ENCODE measurements at places on chromosomes 6 and 20.

- no peak for DNase-seq
These were observed 113.6 kb upstream of the SLC22A16 start for GRCh38 chr6:110589865-110590513.

GRCh38 chr6:90195094-90195829 is 101.4 kb downstream of the BACH2 start:
- no peak for DNase-seq

- DNase-seq = no peak
These were observed 141.2 kb downstream of the RALGAPA2 start for GRCh38 chr20:20571068-20571780.

GRCh38 chr20:62359491-62360121 is 7.5 kb downstream of the LAMA5 start:
- DNase-seq = no peak

- DNase-seq = no peak
These were observed 32.6 kb downstream of the BMP6 start for GRCh38 chr6:7758456-7758855.

DNA sequence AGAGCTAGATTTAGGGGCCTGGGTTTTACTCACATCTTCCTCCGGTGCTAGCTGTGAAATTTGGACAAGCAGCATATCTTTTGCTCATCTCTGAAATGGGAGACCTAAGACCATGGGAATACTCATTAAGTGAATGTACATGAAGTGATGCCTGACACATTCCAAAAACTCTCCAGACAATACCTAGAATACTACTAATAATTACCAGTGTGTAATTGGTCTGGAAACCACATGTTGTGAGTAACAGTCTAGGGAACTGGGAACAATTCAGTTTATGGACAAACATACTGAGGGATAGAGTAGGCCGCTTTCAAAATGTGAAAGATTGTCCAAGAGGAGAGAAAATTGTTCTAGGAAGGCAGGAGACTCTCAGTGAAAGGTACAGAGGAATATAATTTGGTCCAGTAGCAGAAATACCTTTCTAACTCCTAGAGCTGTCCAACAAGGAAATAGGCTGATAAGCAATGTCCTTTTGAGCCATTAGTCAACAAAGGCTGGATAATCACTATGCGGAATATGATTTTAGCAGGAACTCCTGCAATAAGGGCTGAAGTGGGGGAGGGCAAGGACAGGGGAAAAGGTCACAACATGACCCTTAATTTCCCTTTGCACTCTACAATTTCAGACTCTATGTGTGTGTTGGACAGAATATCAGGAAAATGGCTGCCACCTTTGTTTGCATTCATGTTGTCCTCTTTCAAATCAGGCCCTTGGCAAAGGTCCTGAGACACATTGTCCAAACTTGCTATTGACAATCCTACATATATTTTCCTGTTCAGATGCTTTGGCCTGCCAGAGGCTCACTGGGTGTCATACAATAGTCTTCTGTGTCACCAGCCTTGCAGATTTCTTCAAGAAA is 315.4 kb downstream of the PLCB1 start:
- DNase-seq = no peak

- DNase-seq = no peak
These were observed 32.0 kb upstream of the CD93 start for GRCh38 chr20:23118144-23118543.

DNA sequence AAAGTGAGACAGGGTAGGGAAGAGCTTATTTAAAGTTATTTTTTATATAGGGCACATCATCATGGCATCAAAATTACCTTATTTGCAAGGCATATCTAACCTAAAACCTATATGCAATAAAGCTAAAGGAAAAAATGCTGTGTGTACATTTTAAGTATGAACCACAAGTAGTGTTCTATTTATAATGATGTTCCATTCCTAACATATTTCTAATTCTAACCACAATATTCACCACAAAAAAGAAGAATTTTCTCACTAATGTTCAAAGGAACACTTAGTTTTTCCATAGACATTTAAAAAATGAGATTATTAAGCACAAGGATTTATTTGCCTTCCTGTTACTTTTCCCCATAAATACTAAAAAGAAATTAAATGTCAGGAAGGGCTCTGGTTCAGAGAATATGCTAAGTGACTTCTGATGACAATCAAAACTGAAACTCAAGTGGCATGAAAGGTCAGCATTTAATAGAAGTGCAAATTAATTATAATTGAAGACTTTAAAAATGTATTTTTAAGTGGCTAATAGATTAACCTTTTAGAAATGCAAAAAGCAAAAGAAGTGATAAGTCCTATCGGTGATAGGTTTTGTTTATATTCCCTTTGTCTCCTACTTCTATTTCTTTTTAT is 25.1 kb downstream of the GPR63 start:
- no peak for DNase-seq

DNA sequence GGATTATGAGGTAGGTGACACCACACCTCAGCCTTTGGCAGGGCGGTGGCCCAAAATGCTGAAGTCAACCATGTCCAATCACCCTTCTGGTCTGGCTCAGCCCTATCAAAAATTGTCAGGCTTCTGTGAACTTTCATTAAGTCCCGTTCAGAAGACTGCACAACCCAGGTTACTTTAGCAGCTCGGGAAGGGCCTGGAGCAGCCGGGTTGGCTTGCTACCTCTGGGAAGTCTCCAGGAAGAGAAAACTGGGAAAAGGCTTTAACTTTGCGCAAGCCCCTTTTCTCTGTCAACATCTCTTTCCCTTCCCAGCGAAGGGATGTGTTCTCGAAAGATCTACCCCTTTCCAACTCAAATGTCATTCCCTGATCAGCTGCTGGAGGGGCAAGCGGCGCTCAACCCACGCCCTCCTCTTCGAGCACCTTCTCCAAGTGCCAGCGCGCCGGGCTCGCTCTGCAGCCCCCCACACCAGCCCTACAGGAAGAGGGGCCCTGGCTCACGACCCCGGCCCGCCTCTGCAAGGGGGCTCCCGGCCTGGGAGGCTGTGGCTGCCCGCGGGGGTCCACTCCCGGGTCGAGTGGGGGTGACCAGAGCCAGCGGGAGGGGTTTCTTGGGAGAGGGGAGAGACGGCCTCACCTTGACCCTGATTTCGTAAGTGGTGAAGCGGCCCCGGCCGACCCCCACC is 573 bp downstream of the SNX3 start:
- no peak for DNase-seq

DNA sequence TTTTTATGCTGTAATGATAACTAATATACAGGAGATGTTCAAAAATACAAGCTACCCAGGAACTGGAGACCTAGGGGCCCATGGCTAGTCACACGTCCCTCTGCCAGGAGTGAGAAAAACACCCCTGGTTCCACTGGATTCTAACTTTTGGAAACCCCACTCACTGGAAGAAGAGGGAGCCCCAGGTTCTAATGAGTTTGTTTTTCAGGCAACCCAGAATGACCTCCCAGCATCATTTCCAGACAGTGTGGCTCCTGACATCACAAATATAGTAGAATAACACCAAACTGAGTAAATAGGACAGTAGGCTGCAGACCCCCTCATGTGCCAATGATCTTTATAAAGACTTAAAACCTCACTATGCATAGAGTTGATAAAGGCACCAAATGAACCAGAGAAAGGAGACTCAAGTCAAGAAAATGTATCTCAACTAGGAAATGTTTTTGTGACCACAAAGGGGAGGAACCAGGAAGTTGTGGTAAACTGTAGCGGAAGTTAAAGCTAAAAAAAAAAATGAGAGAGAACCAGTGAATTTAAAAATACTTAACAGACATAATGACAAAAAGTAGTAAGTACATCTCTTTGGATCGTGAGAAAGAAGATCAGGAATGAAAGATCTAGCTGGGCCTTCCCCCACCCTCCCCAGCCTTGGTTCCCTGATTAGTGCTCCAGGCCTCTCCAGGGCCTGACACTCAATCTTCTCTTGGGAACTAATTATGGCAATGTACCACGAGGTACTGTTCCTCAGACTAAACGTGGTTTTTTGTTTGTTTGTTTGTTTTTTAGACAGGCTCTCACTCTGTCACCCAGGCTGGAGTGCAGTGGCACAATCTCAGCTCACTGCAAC is 19.8 kb downstream of the HLA-E start:
- no peak for DNase-seq

GRCh38 chr20:51442602-51443001 is 99.9 kb downstream of the NFATC2 start:
- no peak for DNase-seq

- DNase-seq = peak; percentile 40
These were observed 96.8 kb upstream of the NFATC2 start for GRCh38 chr20:51639206-51639832.

DNA sequence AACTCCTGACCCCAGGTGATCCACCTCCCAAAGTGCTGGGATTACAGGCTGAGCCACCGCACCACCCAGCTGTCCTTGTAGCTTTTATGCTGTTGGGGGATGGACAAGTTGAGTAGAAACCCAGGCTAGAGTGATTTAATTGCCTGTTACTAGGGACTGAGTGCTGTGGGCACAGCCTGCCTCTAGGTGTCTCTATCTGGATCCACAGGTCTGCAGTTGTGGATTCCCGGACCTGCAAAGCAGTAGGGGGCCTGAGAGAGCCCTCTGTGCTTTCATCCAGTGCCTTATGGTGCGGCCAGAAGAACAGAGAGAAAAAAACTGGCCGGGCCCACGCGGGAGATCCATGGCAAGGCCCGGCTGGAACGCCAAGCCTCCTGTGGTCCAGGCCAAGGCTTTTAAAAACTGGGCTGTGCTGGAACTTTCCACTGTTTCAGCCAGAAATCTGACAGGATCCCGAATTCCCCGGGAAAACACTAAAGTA is 5.2 kb downstream of the SIRPA start:
- no peak for DNase-seq

GRCh38 chr6:2863901-2864300 is 22.2 kb upstream of the SERPINB1 start:
- no peak for DNase-seq

DNA sequence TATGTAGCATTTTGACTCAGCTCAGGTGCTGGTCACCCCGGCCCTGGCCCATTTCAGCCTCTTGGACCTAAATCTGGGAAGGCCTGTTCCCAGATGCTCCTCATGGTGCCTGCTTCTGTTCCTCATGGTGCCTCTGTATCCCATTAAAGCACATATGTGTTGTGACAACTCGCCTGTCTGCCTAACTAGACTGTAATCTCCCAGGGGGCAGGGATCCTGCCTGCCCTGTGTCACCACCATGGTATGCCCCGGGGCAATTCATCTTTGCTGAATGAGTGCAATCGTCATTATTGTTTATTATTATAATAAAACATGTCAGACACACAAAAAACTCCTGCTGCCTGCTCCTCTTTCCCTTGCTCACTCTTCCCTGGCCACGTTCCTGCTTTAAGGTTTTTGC is 62.0 kb downstream of the ZFP64 start:
- no peak for DNase-seq

DNA sequence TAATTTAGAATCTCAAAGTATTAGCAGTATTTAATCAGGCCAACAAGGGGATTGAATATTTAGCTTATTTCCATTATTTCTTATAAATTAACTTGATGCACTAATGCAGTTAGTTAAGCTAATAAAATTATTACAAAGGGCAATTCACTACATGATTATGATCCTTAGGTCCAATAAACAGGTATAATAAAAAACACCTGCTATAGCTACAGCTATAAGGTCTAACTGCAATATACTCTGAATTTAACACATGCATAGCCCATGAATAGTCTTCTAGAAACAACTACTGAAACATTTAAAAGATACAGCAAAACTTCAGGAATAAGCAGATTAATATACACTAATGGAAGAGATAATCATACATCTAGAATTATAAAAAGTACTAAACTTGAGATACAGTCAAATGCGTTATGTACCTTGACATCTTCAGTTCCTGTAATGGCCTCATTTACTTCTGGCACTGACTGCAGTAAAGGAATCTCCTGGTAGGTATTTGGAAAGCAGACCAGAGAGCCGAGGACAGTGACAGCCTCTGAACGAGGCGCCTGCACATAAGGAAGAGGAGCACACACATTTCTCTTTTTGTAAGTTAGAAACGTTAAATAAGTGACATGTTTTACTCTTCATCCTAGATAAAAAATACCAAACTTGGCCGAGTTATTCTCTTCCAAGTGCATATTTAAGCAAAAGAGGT is 168.5 kb downstream of the INSM1 start:
- no peak for DNase-seq

- DNase-seq = no peak
These were observed 757.0 kb upstream of the MMS22L start for GRCh38 chr6:98039904-98040607.

DNA sequence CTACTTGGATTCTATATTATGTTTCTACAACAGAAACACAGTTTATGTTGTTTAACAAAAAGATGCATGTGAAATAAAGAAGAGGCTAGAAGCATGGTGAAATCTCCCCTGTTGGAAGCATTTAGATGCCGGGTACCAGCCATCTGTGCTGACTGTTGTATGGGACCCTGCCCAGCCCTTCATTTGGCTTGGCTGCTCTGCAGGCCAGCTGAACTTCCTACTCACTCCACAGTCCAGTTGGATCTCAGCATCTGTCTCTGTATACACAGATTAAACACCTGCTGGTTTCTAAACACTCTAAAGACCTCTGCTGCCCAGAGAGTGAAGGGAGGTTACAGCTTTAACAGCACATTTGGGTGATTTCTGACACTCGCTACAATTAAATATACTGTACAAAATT is 228.3 kb downstream of the SLC35F1 start:
- no peak for DNase-seq

GRCh38 chr6:163725008-163725941 is 310.8 kb downstream of the QKI start:
- no peak for DNase-seq

DNA sequence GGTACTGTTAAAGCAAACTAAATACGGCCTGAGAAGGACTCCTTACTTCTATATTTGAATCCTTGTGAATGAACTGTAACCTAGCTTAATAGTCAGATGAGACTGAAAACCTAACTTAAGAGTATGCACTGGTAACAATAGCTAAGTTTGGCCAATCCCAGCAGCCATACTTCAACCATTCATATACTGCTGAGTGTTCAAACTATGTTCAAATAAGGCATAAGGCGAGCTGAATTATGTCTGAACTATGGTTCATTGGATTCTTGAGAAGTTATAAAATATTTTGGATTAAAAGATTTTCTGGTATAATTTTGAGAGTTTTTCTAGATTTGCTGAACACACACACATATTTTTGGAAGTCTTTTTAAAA is 2.2 kb downstream of the SMPDL3A start:
- DNase-seq = no peak

DNA sequence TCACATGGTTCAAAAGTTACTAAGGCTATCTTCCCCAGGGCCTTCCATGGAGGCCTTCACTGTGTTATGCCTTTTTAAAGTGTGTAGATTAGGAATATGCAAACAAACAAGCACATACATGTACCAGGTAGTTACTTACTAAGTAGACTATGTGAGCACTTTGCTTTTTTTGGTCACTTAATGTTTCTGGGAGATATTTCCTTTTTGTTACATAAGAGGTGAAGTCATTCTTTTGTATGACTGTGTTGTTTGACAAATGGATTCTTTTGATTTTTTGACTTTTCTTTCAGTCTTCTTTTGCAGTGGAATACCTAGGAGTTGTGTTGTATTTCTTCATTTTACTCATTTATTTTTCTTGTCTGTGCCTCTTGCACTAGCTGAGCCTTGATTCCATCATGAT is 39.6 kb upstream of the BCAS1 start:
- no peak for DNase-seq

- no peak for DNase-seq
These were observed 38.0 kb downstream of the TMEM170B start for GRCh38 chr6:11575408-11576033.
